Dorsolateral prefrontal cortex (tissue), 122 donors: ENCODE measurements at places on chromosomes 12 and 14. TPM values are rescaled to one million over a fixed set of nuclear protein-coding genes. Genes with fewer than 3 reads are reported as not detected.

Gene IL26
- total RNA-seq, result not detected

Gene DAO
- total RNA-seq, result not detected

Gene OTX2
- not detected for total RNA-seq

Gene SLC5A8
- 0.63 TPM for total RNA-seq

Gene CYP46A1
- 75.9 TPM for total RNA-seq
